ENCODE measurements at places on chromosomes 1 and 21.

DNA sequence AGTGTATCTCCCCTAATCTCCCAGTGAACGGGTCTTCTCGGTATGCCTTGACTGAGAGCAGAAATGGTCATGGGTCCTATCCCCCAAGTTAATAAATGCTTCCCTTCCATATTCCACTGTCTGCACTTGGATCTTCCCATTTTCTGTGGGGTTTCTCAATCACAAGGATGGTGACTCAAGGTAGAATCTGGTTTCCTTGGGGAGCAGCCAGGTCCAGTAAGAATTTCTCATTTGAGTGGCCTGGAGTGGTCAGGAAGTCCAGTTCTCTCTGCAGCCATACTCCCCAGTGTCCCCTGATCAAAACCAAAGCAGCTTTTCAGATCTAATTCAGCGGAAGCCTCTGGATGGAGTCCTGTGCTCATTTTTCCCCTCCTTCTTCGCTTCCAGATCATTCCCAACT lies 14.8 kb upstream of the SLC27A3 start:
- DNase-seq: no peak

DNA sequence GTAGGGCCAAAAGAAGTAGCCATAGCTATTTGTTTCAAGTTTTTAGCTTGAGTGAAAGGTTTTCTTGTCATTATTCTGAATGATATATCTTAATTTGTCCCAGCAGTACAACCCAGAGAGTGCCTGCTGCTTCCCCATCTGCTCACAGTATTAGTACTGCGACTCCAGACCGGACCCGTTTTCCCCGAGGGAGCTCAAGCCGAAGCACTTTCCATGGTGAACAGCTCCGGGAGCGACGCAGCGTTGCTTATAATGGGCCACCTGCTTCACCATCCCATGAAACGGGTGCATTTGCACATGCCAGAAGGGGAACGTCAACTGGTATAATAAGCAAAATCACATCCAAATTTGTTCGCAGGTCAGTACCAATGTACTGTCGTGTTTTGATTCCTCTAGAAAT lies 37.2 kb upstream of the C1orf115 start:
- DNase-seq: peak; percentile 78

- DNase-seq: no peak
Measured at GRCh38 chr1:11930571-11931445, 3.7 kb upstream of the PLOD1 start.

GRCh38 chr1:228335406-228336307 lies 71.0 kb downstream of the TRIM11 start:
- DNase-seq: no peak

DNA sequence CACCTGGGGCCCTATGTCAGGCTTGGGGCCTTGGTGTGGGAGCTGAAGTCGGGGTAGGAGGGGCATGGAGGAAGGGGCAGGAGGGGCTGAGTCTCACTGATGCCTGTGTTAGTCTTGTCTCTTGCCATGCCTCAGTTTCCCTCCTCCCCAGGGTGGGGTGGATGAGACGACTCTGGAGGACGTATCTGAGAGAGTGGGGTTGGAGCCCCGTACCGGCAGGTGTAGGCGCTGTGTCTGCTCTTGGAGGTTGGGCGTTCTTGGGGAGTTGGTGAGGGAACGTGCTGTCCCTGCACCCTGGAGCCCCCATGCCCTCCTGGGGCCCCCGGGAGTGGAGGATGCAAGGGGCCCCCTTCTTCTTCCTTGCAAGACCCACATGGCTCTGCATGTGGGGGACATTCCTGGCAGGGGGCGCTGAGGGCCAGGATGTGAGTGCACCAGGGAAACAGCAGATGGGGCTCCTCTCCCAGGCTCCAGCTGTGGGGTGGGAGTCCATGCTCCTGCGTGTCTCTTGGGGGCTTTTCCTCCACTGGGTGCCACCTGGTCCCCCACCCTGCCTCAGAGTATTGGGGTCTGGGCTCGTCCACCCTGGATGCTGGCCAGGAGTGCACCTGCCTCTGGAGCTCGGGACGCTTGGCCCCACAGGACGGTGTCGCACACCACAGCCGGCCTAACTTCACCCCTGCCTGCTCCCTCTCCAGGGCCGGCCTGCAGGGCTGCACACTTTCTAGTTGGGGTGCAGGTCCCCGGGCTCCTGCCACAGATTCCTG lies 1.4 kb upstream of the TNFRSF14 start:
- DNase-seq: no peak

DNA sequence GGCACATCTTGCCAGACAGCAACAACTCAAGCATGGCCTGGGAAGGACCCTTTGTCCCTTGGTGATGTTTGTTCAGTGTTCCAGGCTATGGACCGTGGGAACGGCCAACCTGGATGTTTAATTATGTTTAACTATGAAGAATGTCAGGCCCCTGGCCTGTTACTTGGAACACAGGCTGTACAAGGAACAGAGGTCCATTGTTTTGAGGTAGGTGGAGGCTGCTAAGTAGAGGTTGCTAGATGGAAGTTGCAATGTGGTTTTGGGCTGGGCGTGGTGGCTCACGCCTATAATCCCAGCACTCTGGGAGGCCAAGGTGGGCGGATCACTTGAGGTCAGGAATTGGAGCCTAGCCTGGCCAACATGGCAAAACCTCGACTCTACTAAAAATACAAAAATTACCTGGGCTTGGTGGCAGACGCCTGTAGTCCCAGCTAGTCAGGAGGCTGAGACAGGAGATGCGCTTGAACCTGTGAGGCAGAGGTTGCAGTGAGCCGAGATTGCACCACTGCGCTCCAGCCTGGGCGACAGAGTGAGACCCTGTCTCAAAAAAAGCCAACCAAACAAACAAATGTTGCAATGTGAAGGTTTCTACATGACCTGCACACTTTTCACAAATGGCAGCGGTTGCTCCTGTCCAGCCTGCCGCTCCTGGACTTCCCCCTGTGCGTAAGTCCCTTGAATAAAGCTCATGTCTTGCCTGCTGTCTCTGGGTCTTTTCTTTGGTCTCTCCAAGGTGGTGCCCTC lies 2.5 kb upstream of the LEFTY1 start:
- no peak for DNase-seq

DNA sequence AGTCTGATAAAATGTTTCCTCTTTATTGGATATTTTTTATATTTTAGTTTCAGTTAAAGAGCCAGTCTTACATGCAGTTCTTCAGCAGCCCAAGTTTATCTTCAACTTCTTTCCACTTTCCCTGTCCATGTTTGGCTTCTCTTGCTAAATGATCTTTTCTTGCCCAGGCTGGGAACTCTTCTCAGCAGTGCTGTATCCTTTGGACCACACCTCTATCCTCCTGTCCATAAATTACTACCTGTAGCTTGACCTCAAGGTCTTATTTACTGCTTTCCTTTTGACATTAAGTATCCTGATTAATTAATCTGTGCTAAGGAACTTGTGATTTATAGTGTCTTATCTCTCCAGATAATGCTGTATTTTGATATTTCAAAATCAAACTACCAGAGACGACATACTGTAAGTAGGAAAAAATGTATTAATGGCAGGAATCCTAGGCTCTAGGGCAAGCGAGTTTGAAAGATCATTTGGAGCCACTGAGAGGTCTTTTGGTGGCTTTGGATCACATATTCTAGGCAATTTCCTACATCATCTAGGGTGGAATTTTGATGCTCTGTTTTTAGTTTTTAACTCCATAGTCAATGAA lies 20.5 kb upstream of the PDC start:
- DNase-seq: no peak

DNA sequence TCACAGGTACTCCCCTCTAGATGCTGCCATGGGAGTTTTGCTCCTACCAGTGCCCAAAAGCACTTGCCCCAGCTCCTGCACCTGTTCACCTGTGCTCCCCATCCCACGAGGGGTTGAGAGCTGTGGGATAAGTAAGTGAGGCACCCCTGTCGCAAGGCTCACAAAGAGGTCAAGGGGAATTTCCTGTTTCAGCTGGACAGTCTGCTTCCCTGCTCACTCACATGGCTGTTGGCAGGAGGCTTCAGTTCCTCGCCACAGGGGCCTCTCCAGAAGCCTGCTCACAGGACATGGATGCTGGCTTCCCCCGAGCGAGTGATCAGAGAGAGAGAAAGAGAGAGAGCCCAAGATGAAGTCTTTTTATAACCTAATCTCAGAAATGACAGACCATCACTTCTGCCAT lies 8.7 kb upstream of the NCMAP start:
- DNase-seq: no peak

DNA sequence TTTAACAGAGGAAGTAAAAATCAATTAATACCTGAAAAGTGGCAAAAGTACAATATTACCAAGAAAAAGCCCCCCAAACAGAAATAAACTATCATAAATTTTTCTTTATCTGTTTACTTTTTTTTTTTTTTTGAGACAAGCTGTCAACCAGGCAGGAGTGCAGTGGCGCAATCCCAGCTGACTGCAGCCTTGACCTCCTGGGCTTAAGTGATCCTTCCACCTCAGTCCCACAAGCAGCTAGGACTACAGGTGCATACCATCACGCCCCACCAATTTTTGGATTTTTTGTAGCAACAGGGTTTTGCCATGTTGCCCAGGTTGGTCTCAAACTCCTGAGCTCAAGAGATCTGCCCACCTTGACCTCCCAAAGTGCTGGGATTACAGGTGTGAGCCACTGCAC lies 8.0 kb downstream of the TFB2M start:
- no peak for DNase-seq

DNA sequence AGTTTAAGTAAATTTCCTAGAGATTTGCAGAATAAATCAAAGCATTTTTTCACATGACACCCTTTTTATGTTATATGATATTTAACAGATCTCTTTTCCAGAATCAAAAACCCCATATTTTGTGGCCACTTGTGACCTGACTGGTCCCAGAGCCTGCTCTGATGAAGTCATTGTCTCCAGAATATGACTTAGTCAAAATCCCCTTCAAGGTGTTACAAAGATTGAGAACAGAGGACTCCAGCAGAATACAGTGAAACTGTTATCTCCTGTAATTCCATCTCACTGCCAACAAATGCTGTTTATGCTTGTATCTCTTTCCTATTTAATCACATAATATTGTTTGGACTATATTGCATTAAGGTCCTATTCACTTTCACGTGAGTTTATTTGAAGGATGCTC lies 25.6 kb downstream of the RGS1 start:
- DNase-seq: no peak

- DNase-seq: peak; percentile 82
Measured at GRCh38 chr1:18191481-18192155, 84.0 kb downstream of the IGSF21 start.

GRCh38 chr1:237138551-237138950 lies 96.6 kb downstream of the RYR2 start:
- no peak for DNase-seq

DNA sequence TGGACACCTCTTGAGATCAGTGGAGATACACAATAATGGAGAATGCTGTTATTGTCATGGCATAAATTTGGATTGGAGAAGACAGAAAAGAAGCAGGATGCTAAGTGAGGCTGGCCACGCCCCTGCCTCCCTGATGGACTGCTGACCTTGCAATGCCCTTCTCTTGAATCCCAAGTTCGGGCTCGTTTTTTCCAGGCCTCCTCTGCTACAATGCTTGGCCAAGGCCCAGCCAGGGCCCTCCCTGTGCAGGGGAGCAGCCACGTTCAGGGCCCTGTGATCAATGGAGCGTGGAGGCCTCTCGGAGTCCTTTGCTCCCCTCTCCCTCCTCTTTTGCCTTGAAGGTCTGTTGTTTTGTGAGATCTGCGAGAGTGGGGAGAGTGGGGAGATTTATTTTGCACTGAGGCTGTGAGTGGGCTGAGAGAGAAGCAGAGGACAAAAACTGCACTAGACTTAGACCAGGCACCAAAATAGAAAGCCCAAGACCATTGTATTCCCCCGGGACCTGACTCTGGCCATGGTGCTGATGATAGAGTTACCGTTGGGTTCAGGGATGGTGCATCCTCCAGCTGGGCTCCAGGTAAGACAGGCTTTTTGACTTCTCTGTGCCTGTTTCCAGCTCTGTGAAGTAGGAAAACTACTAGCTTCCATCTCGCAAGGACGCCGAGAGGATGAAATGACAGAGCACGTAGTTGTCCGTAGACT lies 268.6 kb downstream of the KAZN start:
- DNase-seq: no peak

DNA sequence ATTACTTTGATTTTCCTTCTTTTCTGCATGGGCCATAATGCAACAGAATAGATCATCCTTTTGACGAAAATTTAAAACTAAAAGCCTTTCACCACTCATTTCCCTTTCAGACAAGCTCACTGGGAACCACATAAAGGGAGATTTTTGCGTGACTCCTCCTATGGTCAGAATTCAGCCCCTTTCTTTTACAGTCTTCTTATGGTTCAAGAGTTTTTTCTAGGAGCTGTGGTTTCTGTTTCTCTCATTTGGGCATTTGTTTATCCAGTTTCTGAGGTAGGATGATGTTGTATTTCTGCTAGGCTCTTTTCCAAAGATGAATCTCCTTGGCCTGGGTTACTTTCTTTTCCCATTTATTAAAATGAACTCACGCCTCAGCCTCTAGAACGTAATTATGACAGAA lies 16.9 kb downstream of the RGS1 start:
- no peak for DNase-seq

DNA sequence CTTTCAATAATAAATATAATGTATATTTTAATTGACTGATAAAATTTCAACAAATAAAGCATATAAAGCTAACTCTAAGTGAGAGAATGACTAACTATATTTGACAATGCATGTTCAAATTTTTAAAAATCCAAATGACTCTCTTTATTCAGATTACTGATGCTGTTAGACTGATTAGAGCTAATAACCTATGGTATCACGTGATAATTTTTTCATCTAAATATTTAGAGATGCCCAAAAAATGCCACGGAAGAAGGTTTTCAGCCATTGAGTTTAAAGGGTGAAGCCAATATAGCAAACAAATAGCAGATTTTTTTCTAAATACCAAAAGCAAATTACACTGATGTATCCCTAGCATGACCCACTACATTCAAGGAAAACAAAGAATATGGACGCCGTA lies 61.1 kb upstream of the OR10J4 start:
- DNase-seq: no peak

DNA sequence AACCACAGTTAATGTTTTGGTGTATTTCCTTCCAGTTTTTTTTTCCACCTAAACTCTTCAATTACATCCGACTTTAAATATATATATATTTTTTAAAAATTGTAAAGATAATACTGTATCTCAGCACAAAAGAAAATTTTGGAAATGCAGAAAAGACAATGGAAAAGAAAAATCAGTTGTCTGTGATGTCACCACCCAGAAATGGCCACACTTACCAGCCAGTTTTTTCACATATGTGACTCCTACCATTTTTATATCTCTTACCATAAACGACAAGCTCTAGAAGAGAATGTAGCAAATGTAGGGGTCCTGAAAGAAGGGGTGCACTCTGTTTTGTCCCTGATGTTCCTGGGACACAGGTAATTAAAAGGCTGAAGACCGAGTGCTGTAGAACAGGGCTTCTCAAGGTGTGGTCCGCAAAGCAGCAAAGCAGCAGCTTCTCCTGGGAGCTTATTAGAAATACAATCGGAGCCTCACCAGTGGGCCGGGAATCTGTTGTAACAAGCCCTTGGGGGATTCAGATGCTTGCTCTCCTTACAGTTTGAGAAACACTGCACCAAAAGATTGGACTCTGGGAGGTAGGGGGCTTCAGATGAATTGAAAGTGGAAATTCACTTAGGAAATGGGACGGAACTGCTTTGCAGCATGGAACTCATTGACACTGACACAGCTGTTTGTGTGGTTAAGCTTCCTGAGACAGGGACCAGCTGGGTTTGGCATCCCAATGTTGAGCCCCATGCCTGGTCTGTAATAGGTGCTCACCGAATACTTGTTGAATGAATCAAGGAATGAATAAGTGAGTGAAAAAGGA lies 44.1 kb downstream of the ALPL start:
- DNase-seq: no peak

Measured in NCI-H524 treated with DMSO at 0.1 percent for 48 hours (cell line).